Mesothelial cell of epicardium (in vitro differentiated cells): ENCODE measurements at places on chromosomes 16 and 17. TPM values are rescaled to one million over a fixed set of nuclear protein-coding genes. Genes with fewer than 3 reads are reported as not detected.

LRRC45 gene
- total RNA-seq, result 16.9 to 18.5 TPM (median 17.9 TPM) in 3 replicates

- H3K36me3 ChIP-seq, result no peaks in the 10 kb centered on the region
- H3K27ac ChIP-seq, result no peak overlapping the region
- H3K4me1 ChIP-seq, result peaks cover 17% of the 10 kb centered on the region
- DNase-seq, result no peak
- H3K4me3 ChIP-seq, result no peak overlapping the region
These were observed 11.5 kb upstream of the ZG16 start for GRCh38 chr16:29766571-29766970.

- no peak for DNase-seq
- H3K4me1 ChIP-seq, result no peaks in the 10 kb centered on the region
- peaks cover 41% of the 10 kb centered on the region for H3K27me3 ChIP-seq
- H3K36me3 ChIP-seq, result no peaks in the 10 kb centered on the region
These were observed 73.9 kb downstream of the MRM1 start for GRCh38 chr17:36675250-36675649.

DNA sequence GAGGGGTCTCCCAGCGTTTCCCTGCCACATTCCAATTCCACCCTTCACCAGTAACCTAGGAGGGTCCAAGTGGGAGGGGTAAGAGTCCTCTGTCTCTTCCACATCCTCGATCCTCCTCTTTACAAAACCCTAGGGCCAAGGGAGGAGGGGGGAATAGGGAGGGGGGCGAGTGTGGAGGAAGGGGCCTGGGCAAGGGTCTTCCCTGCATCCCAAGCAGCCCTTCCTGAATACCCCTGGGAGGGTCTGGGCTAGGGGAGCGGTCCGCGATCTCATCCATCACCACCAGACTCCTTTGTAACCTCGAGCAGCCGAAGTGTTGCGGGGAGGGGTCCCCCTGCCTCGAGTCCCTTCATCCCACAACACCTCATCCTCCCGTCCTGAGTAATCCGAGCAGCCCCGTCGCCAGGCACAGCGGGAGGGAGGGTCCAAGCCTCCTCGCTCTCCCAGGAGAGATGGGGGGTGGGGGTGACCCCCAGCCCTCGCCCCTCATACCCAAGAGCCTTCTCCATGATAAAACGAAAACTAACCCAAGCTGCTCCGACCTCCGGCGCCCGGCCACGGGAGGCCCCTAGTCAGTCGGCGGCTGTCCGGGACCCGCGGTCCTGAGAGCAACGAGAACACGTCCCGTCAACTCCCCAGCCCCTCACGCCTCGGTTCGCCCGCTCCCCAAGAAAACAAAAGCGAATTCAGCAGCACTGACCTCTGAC, 502 bp downstream of the SMPD3 start:
- peaks cover 52% of the 10 kb centered on the region for H3K27me3 ChIP-seq
- H3K4me3 ChIP-seq, result peak overlapping the region; percentile 39
- no peak for DNase-seq
- no peaks in the 10 kb centered on the region for H3K36me3 ChIP-seq

- H3K4me3 ChIP-seq, result no peak overlapping the region
- H3K36me3 ChIP-seq, result no peaks in the 10 kb centered on the region
- H3K4me1 ChIP-seq, result no peaks in the 10 kb centered on the region
- peaks cover 19% of the 10 kb centered on the region for H3K27me3 ChIP-seq
These were observed 26.6 kb downstream of the LGALS9 start for GRCh38 chr17:27657620-27658019.

DNA sequence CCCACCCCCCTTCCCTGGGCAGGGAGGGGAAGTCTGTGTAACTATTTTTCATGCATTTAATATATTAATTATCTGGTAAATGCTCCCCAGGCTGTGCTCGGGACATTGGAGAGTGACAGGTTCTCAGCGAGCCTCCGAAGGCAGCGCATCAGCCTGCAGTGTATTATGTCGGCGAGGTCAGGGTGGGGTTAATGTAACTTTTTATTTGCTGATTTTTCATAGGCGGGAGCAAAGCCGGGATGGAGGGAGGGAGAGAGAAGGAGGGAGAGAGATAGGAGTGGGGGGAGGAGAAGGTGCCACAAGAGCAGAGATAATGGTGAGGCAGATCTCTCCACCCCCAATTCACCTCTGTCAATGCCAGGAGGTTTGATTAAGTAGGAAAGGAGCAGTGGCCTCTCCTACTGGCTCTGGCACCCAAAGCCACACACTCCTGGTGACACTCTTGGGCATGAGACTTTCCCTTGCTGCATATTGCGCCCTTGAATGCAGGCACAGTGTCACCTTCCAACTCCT, 104.0 kb downstream of the MRM1 start:
- H3K27ac ChIP-seq, result no peak overlapping the region
- no peak for DNase-seq
- no peaks in the 10 kb centered on the region for H3K36me3 ChIP-seq
- no peak overlapping the region for H3K4me3 ChIP-seq

DNA sequence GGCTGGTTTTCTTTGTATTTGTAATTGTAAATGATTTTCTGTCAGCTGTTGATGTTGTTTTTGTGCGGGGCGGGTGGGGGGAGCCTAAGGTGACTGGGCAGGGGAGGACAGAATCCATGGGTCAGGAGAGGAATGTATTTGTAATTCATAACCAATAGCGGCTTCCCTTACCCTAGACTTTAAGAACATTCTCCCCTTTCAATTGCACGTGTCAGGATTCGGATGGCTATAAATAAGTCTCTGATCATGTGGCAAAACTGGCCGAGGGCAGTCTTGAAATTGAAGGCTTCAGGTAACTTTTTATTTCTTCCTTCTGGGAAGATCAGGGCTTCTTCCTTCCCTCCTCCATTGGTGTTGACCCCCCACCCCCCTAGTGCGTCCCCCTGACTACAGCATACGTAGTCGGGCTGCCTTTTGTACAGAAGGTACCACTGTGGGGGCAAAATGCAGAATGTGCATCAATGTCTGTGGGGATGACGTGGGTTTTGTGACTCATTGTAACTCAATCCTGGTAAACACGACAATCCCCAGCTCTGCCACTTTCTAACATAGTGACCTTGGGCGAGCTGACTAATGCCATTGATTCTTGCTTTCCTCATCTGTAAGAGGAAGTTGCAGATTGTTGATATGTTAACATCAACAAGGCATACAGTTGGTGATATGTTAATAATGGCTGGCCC, 16.2 kb downstream of the MARCHF10 start:
- H3K36me3 ChIP-seq, result no peaks in the 10 kb centered on the region
- H3K27ac ChIP-seq, result no peak overlapping the region
- H3K4me3 ChIP-seq, result no peak overlapping the region
- no peaks in the 10 kb centered on the region for H3K27me3 ChIP-seq
- peaks cover 26% of the 10 kb centered on the region for H3K4me1 ChIP-seq

DNA sequence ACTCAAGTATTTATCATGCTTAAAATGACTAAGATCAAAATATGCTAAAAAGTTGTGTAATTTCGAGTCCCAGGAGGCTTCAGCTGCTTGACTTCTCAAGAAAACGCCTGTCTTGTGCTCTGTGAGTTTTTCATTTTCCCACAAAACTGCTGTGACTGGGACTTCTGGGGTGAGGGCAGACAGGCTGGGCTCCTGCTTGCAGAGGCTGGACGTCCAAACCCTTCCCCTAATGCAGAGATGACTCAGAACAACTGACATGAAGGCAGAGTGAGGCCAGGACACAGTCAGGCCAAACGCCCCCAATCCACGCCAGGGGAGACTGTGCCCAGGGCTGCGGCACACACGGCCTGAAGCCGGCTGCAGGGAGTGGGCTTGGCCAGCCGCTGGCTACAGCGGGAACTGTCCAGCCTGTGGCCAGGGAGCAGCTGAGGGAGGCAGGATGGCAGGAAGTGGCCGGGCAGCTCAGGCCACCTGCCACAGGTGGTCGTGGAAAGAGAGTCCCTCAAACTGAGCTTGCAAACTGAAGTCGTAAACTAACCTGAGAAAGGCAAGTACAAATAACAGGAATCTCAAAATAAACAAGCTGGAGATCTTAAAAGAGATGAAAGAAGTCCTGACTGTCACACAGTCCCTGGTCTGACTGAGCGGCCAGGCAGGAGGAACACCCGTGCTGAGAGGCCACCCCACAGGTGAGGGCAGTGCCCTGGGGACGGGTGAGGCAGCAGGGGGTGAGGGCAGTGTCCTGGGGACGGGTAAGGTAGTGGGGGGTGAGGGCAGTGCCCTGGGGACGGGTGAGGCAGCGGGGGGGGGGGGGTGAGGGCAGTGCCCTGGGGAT, 21.3 kb upstream of the HEXD start:
- no peak for DNase-seq
- no peak overlapping the region for H3K27ac ChIP-seq
- no peak overlapping the region for H3K4me3 ChIP-seq
- peaks cover 20% of the 10 kb centered on the region for H3K36me3 ChIP-seq

GRCh38 chr17:80970044-80970761, 21.4 kb upstream of the CHMP6 start:
- H3K27ac ChIP-seq, result no peak overlapping the region
- no peak overlapping the region for H3K4me3 ChIP-seq

GRCh38 chr16:13708347-13709120, 211.4 kb upstream of the ERCC4 start:
- H3K4me1 ChIP-seq, result no peaks in the 10 kb centered on the region
- H3K36me3 ChIP-seq, result no peaks in the 10 kb centered on the region
- H3K27ac ChIP-seq, result no peak overlapping the region
- H3K4me3 ChIP-seq, result no peak overlapping the region
- H3K27me3 ChIP-seq, result peaks cover 7% of the 10 kb centered on the region

NPIPA3 gene
- 4.4 to 5.7 TPM (median 4.5 TPM) in 3 replicates for total RNA-seq

DNA sequence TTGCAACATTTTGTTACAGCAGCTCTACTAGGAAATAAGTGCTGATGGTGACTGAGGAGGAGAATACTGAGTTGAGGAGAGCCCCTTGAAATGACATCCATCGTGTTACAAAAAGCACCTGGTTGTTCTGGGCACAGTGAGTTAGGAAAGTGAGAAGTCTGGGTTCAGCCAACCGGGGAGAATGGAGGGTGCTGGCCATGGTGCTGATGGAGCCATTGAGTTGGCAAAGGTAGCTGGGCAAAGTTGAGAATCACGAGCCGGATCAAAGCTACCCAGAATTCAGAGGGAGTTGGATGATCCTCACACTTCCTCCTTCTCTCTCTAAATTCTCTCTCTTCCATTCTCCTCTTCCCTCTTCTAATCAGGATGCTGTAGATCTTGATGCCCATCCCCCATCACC, 35.0 kb upstream of the ASIC2 start:
- peak; percentile 52 for DNase-seq
- no peaks in the 10 kb centered on the region for H3K36me3 ChIP-seq
- no peak overlapping the region for H3K4me3 ChIP-seq
- H3K4me1 ChIP-seq, result no peaks in the 10 kb centered on the region

DNA sequence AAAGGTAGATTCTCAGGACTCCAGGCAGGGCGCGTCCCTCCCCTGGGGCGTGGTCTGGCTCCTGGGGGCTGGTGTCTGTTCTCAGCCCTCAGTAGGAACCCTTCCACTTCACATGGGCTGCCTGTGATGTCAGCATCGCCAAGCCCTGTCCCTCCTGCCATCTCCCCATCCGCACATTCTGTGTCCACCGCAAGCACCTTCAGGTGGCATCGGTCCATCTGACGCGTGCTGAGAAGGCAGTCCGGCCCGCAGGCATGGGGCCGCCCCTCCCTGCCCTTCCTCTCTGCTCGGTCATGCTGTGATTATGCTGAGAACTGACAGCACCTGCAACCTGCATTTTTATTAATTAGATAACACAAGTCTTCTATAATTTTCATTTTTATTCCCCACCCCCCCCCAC, 12.7 kb upstream of the DNAH17 start:
- H3K27me3 ChIP-seq, result no peaks in the 10 kb centered on the region
- H3K4me1 ChIP-seq, result peaks cover 13% of the 10 kb centered on the region
- no peak for DNase-seq
- H3K36me3 ChIP-seq, result no peaks in the 10 kb centered on the region

HSD11B2 gene
- total RNA-seq, result 3.0 to 4.1 TPM (median 3.7 TPM) in 3 replicates

RETREG3 gene
- total RNA-seq, result 77.7 to 79.1 TPM (median 77.8 TPM) in 3 replicates

BICDL2 gene
- total RNA-seq, result 4.5 to 5.8 TPM (median 5.1 TPM) in 3 replicates

DNA sequence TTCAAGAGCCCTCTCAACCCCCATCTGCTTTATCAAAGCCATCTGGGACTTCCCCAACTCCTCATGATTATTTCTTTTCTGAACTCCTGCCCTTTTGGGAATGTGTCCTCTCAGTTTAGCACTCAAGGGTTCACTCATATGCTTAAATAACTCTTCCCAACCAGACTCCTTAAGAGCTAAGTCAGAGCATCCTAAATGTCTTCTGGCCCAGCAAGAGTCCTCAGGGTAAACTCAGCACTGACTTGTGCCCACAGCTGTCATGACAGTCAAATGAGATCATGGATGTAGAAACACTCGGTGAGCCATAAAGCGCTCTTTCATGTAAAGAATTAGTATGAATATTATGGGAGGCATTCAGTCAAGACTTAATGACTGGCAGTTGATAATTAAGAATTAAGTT, 85.9 kb downstream of the TEX14 start:
- no peak overlapping the region for H3K4me3 ChIP-seq
- no peak overlapping the region for H3K27ac ChIP-seq
- no peaks in the 10 kb centered on the region for H3K27me3 ChIP-seq
- H3K4me1 ChIP-seq, result no peaks in the 10 kb centered on the region
- no peak for DNase-seq

WNK4 gene
- 1.3 to 1.8 TPM (median 1.7 TPM) in 3 replicates for total RNA-seq

DNA sequence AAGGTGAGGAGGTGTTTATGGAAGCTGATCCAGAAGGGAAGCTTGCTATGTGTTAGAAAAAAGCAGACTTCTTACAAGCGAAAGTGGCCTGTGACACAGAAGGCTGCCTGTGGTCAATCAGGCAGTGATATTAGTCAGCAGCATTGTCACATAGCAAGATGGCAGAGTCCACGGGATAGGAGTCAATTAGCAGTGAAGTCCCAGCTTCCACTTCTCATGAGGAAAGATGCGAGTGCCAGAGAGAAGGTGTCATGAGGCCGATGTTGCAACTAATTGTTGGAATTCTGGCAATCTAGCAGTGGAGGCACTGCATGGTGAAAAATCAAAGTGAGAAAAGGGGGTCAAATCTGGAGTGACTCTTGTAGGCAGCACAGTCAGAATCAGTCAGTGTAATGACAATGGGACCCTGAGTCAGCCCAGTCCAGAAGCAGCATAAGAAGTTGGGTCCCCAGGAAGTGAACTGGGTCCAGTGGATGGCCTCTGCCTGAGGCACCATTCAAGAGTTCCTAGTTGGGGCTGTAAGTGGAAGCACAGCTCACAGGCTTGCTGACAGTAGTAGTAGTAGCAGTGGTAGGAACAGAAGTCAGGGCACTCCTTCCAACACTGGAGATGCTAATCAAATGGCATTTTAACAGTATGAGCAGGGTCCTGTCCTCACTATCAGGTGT, 85.1 kb downstream of the TNFRSF13B start:
- H3K4me3 ChIP-seq, result no peak overlapping the region
- peaks cover 3% of the 10 kb centered on the region for H3K27me3 ChIP-seq
- no peaks in the 10 kb centered on the region for H3K4me1 ChIP-seq
- no peak overlapping the region for H3K27ac ChIP-seq
- no peaks in the 10 kb centered on the region for H3K36me3 ChIP-seq

GRCh38 chr16:28288114-28288513, 4.2 kb upstream of the SBK1 start:
- no peaks in the 10 kb centered on the region for H3K36me3 ChIP-seq
- H3K4me1 ChIP-seq, result peaks cover 16% of the 10 kb centered on the region
- no peak overlapping the region for H3K4me3 ChIP-seq
- no peak for DNase-seq
- H3K27ac ChIP-seq, result no peak overlapping the region
